ENCODE measurements at places on chromosomes 2 and 18.

DNA sequence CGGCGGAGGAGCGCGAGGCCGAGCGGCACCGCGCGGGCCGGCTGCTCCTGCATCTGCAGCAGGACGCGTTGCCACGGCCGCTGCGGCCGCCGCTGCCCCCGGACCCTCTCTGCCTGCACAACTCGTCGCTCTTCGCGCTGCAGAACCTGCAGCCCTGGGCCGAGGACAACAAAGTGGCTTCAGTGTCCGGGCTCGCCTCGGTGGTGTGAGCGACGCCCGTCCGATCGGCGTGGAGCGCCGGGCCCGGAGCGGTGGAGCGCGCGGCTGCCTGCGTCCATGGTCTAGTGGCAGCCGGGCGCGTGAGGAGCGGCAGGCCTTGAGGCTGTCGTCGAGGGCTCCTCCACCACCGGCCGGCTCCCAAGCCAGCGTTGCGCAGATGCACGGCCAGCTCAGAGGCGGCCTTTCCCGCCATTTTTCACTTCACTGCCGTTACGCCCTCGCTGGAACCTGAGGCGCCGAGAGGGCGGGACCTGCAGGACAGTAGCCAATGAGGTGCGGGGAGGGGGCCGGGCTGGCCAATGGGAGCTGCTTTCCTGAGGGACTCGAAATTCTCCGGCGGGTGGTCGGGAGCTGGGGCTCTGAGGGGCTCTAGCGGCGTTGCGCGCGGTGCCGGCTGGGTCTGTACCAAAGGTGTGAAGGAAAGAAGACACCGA lies 1.9 kb downstream of the TLX2 start:
- DNase-seq = no peak

DNA sequence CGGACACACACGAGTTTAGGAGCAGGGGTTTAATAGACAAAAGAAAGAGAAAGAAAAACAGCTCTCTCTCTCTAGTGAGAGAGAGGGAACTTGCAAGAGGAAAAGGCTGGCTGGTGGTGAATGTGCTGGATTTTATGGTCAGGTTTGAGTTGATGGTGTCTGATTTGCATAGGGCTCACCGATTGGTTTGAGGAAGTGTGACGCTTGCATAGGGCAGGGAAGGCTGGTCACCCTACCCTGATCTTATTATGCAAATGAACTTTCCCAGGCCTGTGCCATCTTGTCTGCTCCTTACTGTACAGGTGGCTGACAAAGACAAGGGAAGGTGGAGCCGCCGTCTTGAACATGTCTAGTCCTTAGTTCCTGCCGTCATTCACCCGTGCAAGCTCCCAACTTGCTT lies 408.9 kb downstream of the RIT2 start:
- DNase-seq = no peak

- DNase-seq = no peak
These were observed 15.3 kb upstream of the PRLH start for GRCh38 chr2:237551071-237551574.

DNA sequence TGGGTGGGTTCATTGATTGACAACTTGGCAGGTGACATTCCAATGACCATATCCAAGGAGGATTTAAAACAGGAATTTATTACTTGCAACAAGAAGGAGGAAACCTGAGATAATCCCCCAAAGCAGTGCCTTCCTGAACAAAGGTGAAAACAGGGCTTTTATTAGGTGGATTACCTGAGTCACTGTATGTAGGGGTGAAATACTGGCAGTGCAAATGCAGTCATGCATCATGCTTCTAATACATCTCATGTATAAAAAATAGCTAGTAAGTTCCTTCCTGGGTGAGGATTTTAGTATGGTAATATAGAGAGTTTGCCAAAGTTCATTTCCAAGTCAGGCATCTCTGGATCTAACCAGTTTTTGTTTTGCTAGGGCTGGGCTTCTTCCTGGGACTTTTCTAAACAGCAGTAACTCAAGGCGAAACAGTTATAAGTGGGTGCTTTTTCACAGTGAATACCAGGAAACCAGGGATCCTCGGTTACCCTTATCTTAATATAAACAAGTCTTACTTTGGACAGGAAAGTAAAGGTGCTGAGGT lies 583.4 kb upstream of the LRRTM1 start:
- no peak for DNase-seq
